GM12878 (cell line): ENCODE measurements at places on chromosomes 6 and 20. TPM values are rescaled to one million over a fixed set of nuclear protein-coding genes. Genes with fewer than 3 reads are reported as not detected.

DEFB125 gene
- polyA plus RNA-seq, result not detected in 2 replicates

INSM1 gene
- not detected in 2 replicates for polyA plus RNA-seq

BTNL2 gene
- 0.10 TPM in 1 of 2 replicates, not detected in the other for polyA plus RNA-seq

ADIG gene
- polyA plus RNA-seq, result not detected in 2 replicates

SIRT5 gene
- polyA plus RNA-seq, result 10.6 and 12.0 TPM in 2 replicates

PLCB1 gene
- 0.10 TPM in 1 of 2 replicates, not detected in the other for polyA plus RNA-seq

RAMACL gene
- 0.13 TPM in 1 of 2 replicates, not detected in the other for polyA plus RNA-seq

WFDC2 gene
- polyA plus RNA-seq, result 0.30 TPM in 1 of 2 replicates, not detected in the other

LINC00237 gene
- not detected in 2 replicates for polyA plus RNA-seq

TCF19 gene
- polyA plus RNA-seq, result 75.4 and 85.0 TPM in 2 replicates

GJA10 gene
- polyA plus RNA-seq, result not detected in 2 replicates

PKHD1 gene
- polyA plus RNA-seq, result 0.03 TPM in 1 of 2 replicates, not detected in the other

TAAR9 gene
- not detected in 2 replicates for polyA plus RNA-seq

BAK1 gene
- 64.0 and 65.7 TPM in 2 replicates for polyA plus RNA-seq

GNAS-AS1 gene
- polyA plus RNA-seq, result 1.2 and 2.7 TPM in 2 replicates

ARMC2 gene
- polyA plus RNA-seq, result 0.25 and 0.33 TPM in 2 replicates

TBXT gene
- 0.06 TPM in 1 of 2 replicates, not detected in the other for polyA plus RNA-seq

BMP5 gene
- polyA plus RNA-seq, result not detected in 2 replicates

PTCRA gene
- polyA plus RNA-seq, result 0.20 and 0.24 TPM in 2 replicates

DCDC2 gene
- not detected in 2 replicates for polyA plus RNA-seq

DLK2 gene
- 0.27 and 0.40 TPM in 2 replicates for polyA plus RNA-seq

COL19A1 gene
- 3.6 and 5.3 TPM in 2 replicates for polyA plus RNA-seq

SLC24A3 gene
- polyA plus RNA-seq, result not detected in 2 replicates

ULBP2 gene
- 0.19 and 0.71 TPM in 2 replicates for polyA plus RNA-seq
